ENCODE measurements at places on chromosomes 11 and 22.

- no peak for DNase-seq
Measured at GRCh38 chr11:74141241-74141695, 29.5 kb downstream of the C2CD3 start.

- no peak for DNase-seq
Measured at GRCh38 chr11:64291262-64291751, at the start of gene KCNK4. TSS of gene KCNK4 (plus strand) at chr11:64291302. CDS start at chr11:64293019, 1,717 bp downstream.

GRCh38 chr11:11272254-11272653 lies 80.8 kb downstream of the CSNK2A3 start:
- DNase-seq, result no peak

- no peak for DNase-seq
Measured at GRCh38 chr11:65642014-65642671, 4.2 kb downstream of the SIPA1 start.

DNA sequence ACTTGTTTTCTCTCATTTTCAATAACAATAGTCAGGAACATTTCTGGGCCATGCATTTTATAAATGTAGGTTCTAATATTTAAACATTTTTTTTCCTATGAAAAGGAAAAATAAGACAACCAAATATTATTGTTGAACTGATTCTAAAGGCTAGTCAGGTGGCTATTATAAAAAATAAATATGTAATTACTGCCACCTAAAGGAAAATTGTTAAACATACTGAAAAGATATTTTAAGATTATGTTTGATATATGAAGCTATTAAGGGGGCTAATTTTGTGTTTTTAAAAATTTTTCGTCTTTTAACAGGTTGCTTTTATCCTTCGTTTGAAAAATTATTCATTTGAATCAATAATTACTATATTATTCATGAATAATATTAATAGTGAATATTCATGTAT lies 62.2 kb upstream of the FDX1 start:
- DNase-seq, result no peak

All from stimulated activated CD8-positive, alpha-beta memory T cell treated with anti-CD3 and anti-CD28 coated beads, Interleukin-4, amount 100 ng/mL, for 1 hour (primary cell).